Lung microvascular endothelial cell (primary cell): ENCODE measurements at places on chromosomes 1 and 21. TPM values are rescaled to one million over a fixed set of nuclear protein-coding genes. Genes with fewer than 3 reads are reported as not detected.
A peak's percentile ranks its signal among the peaks of the same experiment; 100 is the strongest.

Gene OR10J1
- not detected in 2 replicates for total RNA-seq

Gene FAM43B
- not detected in 2 replicates for total RNA-seq

Gene MSH4
- 0.22 and 0.40 TPM in 2 replicates for total RNA-seq

Gene TCHH
- under 0.01 and 0.20 TPM in 2 replicates for total RNA-seq

Gene AMY1C
- not detected in 2 replicates for total RNA-seq

Gene GUCA2B
- not detected in 2 replicates for total RNA-seq

Gene PRAMEF5
- total RNA-seq = not detected in 2 replicates

Gene PIP5K1A
- total RNA-seq = 30.1 and 39.1 TPM in 2 replicates

Gene CA6
- total RNA-seq = not detected in 2 replicates

Gene CCT8
- 171 and 200 TPM in 2 replicates for total RNA-seq

Gene LAD1
- total RNA-seq = not detected in 2 replicates

GRCh38 chr21:36663033-36663855, 35.7 kb upstream of the SIM2 start:
- no peak for DNase-seq

DNA sequence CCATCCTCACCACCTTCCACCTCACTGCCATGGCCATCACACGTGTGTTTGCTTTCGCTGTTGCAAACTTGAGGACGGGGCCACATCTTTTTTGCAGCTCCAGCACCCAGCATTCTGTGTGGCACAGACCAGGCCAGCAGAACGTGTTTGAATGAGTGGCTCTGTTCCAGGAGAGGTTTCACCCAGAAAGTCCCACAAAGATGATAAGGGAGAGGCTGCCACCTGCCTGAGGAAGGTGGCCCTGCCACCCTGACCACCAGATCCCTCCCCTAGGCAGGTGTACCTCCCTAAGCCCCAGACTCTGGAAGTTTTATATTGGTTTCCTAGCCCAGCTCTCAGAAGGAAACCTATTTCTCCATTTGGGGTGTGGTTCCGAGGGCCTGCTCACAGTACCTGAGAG, 252.1 kb downstream of the KAZN start:
- no peak for DNase-seq

- DNase-seq = no peak
Observed at GRCh38 chr21:19458295-19458694, 1054.7 kb upstream of the TMPRSS15 start.

DNA sequence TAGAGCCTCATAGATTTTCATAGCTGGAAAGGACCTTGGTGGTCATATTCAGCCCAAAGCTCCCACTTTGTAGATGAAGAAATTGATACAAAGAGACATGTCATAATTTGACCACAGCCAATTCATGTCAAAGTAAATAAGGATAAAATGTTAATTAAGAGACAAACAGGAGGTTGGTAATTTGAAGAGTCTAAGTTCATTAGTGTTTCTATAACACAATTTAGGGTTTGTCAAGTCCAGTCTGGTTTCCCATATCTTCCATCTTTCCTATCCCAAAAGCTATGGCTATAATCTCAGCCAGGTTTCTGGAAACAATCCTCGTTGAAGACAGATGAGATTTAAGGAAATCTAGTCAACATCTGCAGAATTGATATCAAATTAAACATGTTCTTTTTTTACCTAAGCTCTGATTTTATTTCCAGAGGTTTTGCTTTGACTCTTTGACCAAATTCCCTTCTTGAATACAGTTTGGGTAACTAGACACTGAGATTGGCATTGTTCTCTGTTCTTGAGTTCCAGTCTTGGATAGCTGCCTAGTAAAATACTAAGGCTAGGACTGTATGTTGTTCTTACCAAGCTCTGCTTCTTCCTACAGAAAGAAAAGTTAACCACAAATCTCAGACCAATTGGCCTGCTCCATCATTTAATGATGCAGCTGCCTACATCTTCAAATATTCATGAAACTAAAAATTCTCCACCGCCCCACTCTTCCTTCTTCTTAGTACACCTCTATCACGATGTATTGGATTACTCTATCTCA, 62.0 kb downstream of the SLC44A5 start:
- DNase-seq = no peak

- no peak for DNase-seq
Observed at GRCh38 chr1:119929643-119930315, 33.5 kb upstream of the ADAM30 start.

DNA sequence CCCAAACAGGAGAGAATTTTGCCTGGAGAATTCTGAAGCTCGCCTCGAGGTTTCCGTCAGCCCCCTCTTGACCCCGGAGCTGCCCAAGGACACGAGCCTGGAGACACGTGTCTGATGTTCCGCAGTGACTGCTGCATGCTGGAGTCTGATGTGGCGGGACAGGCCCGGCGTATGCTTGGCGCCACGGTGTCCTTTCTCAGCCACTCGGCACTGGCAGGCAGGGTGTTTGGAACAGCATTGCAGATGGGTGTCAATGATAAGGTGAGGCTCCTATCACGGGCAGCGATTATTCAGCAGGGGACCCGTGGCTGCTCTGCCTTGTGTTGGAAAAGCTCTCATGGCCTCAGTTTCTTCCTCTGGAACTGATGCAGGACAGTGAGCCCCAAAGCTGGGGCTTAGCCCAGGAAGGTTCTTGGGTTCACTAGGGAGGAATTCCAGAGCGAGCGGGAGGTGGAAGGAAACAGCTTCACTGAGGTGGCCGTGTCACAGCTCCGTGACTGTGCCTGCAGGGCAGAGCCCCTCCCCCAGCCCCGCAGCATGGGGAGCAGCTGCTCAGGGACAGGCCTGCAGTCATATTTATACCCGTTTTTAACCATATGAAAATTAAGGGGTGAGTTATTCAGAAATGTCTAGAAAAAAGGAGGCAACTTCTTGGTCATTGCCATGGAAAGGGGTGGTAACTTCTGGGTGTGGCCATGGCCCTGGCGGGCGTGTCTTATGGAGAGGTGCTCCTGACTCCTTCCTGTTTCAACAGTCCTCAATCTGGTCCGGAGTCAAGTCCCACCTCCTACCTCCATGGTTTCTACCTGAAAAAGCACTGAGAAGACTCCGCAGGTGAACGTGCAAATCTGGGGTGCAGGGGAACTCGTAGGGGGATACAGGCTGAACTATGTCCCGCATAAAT, 123.4 kb downstream of the SIK1 start:
- no peak for DNase-seq

DNA sequence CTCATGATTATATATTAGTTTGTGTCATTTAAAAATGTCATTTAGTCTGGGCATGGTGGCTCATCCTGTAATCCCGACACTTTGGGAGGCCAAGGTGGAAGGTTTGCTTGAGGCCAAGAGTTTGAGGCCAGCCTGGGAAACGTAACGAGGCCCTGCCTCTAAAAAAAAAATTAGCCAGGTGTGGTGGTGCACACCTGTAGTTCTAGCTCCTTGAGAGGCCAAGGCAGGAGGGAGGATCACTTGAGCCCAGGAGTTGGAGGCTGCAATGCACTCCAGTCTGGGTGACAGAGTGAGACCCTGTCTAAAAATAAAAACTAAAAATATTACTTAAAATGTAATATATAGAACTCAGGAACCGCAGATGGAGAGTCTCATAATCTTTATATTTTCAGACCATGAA, 34.6 kb downstream of the RUNX3 start:
- no peak for DNase-seq

DNA sequence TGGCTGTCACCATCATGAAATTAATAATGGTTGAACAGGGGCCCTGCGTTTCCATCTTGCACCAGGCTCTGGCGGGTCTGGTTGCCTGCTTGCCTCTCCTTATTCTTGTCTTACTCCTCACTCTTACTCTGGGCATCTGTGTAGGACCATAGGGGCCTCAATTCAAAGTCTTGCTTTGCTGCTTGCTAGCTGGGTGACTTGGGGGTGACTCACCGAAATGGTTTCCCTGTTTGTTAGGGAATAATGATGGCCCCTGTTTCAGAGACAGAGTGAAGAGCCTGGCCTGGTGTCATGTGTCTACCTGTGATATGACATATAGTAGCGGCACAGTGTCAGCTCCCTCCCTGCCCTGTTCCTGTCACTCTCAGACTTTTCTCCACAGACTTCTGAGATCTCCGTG, 24.6 kb downstream of the KCNC4 start:
- DNase-seq = no peak

GRCh38 chr1:29625084-29625420, 388.7 kb downstream of the PTPRU start:
- no peak for DNase-seq

DNA sequence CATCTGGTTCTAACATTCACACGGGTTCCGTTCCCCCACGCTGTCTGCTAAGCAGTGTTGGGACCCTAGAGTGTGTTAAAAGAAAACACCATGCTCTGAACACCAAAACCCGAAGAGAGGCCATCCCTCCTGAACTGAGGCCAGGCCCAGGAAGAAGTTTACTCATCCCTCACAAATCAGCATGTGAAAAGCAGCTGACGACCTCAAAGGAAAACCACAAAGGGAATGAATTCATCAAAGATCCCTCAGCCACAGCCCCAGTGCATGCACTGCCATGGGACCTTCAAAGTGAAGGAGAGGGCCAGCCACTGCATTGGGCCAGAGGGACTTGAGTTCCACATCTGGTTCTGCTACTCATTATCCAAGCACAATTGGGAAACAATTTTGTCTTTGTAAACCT, 7.0 kb upstream of the PSEN2 start:
- DNase-seq = peak; percentile 54

DNA sequence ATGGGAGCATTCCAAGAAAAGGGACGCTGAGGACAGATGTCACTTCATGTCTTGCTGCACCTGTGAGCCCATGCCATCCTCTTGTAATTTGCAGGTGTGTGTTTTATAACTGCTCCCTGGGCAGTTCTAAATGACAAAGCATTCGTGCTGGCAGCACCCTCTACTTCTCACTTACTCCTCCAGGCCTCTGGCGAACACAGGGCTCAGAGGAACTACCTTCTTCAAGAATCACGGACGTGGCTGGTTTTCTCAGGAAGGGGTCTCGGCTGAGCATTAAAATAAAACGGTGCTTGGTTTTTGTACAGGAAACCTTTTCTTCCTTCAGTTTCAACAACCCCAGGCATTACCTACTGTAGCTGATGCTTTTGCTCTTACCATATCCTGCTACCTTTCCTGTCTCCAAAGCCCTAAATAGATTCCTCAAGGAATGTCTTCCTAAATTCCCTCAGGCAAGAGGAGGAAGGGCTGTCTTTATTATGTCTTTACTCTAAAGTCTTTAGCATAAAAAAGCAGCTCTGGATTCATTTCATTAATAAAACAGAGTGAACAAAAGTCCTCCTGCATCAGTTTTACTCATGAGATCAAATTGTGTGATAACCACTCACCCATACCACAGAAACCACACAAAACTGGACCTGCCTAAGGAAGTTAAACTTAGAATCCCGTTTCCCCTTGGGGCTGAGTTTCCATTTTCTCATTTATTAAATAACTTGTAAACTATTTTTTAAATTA, 79.0 kb upstream of the MAP10 start:
- DNase-seq = no peak

- DNase-seq = peak; percentile 70
Observed at GRCh38 chr1:6794164-6794563, 8.9 kb downstream of the CAMTA1 start.

GRCh38 chr1:201709564-201710295, 119.2 kb upstream of the IPO9 start:
- DNase-seq = peak; percentile 74

DNA sequence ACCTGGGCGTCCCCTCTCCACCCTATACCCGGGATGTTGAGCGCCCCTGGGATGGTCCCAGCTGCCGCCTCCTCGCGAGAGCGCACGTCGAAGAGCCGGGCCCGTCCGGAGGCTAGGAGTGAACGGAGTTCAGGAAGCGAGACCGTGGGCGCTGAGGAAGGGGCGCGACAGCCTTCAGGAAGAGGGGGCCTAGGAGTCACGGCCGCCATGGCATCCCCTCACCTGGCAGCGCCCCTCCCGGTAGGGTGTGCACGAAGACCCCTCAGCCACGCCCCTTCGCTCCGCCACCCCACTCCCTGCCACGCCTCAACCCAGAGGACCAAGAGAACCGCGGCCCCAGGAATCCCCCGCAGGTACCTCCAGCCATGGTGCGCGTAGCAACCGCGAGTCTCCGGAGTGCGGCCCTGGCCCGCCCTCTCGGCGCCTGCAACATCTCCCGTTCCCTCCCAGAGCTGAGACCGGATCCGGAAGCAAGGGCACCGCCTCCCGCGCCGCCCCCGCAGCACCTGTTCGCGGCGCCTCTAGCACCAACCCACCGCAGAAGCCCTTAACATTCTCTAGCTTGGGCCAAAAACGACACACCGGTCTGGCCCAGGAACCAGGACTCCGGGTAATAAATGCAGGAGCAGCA, at the start of gene TSTD1:
Gene TSTD1, minus strand, starts transcription at position 442 of the 631 bp plus-strand sequence. Its CDS starts 75 bp downstream, at position 367.
- no peak for DNase-seq

DNA sequence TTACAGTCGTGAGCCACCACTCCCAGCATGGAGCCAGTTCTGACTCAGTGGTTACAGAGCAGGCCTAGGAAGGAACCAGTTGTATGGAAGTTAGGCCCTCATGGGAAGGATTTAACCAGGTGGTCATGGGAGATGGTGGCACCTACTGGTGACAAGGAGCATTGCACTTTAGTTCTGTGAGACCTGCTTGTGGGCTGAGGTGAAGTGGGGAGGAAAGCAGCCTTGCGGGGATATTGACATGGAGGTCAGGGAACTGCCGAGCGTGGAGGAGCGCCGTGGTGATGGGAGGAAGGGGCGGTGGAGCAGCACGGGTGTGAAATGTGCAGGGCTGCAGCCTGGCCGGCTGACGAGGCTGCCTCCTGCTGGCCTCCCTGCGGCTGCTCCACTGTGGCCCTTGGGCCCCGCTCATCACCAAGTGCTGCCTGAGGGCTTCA, 100.4 kb downstream of the GALNT2 start:
- peak; percentile 68 for DNase-seq

GRCh38 chr1:174337000-174337681, 110.6 kb upstream of the GPR52 start:
- no peak for DNase-seq

- no peak for DNase-seq
Observed at GRCh38 chr1:201324821-201325677, 41.7 kb downstream of the PKP1 start.

- no peak for DNase-seq
Observed at GRCh38 chr1:23362218-23362713, 7.4 kb downstream of the ZNF436 start.

DNA sequence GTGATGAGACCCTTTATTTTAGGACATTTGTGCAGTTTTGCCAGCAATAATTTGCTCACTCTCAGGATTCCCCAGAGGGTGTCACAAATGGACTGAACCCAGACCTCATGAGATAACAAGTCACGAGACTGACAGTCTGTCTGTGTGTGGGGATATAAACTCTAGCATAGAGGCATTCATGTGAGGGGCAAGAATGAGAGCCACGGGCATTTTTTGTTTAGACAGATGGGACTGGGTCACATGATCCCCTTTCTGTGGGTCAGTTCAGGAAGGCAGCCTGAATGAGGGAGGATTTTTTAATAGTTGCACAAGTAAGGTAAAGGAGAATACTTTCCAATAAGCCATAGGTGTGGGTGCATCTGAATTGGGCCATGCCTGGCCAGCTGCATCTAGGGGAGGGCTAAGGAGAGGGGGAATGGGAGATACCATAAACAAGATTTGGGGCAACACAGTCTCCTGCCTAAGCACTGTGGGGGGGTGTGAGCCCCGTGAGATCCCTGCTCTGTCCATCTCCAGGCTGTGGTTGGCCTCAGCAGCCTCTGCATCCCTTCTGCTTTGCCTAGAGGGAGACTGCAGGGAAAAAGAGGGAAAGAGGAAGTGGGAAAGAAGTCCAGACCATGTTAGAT, 66.6 kb downstream of the NAV1 start:
- DNase-seq = peak; percentile 64
